Fibroblast of skin of back (primary cell): ENCODE measurements at places on chromosomes 6 and 20.

DNA sequence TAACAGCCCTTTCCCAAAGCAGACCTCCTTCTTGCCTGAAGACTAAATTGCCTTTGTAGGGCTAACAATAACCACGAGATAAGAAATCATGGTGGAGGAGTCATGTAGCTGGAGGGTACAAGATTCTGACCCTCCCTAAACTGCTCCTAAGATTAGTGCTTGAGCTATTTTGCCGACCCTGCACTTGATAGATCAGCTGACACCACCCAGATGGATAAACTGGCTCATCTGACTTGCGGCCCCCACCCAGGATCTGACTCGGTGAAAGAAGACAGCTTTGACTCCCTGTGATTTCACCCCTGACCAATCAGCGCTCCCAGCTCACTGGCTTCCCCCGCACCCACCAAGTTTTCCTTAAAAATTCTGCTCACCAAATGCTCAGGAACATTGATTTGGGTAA is 57.6 kb upstream of the UNC93A start:
- no peak for DNase-seq

DNA sequence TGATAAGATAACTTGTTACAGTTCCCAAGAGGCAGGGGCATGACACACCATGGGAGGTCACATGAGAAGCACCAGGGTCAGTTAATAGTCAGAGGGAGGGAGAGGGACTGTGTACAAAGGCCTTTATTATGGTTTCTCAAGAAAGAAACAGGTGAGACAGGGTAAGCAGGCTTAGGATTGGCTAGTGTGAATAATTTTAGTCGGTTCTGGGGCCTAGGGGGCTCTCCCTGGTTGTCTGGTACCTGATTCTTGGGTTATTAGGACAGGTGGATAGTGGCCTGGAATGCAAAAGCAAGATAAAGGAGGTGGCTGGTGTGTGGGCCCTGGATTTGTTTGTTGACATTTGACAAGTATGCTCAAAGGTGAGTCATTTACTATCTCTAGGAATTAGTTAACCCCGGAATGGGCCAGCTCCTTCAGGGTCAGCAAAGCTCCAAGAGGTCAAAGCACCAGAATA is 49.4 kb upstream of the MCUR1 start:
- no peak for DNase-seq

DNA sequence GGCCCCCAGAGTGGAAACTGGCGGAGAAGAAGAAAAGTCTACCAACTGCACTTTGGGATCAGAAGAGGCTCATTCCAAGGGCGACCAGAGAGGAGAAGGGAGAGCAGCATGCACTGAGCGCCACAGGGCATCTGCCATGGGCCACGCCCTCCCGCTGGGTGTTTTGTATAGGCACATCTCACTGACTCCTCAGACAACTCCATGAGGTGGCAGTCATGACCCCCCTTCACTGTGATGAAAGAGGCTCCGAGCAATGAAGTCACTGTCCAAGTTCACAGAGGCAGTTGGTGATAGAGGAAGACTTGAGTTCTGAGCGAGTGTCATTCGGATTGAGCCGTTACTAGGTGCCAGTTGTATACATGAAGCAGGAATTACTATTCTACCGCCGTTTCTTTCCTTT is 15.4 kb downstream of the BPIFB1 start:
- DNase-seq: no peak

GRCh38 chr6:132087391-132087790 is 136.2 kb upstream of the CCN2 start:
- peak; percentile 83 for DNase-seq

GRCh38 chr20:39839399-39840119 is 849.5 kb downstream of the MAFB start:
- DNase-seq: no peak

- DNase-seq: no peak
These were observed 64.4 kb downstream of the PREX1 start for GRCh38 chr20:48763216-48763914.
